Adrenal gland (tissue), 19 donors: ENCODE measurements at places on chromosomes 6 and 20. TPM values are rescaled to one million over a fixed set of nuclear protein-coding genes. Genes with fewer than 3 reads are reported as not detected.
A peak's percentile ranks its signal among the peaks of the same experiment; 100 is the strongest.

The SPATA25 gene
- 2.9 TPM for total RNA-seq

The HLA-DQB2 gene
- 3.1 TPM for total RNA-seq

The MROH8 gene
- total RNA-seq, result 4.1 TPM

The HIVEP1 gene
- 10.7 TPM for total RNA-seq

The TMEM244 gene
- total RNA-seq, result not detected

The ZNF512B gene
- total RNA-seq, result 23.1 TPM

GRCh38 chr20:40192081-40192480, 497.0 kb downstream of the MAFB start:
- no peak overlapping the region for H3K27ac ChIP-seq
- H3K27me3 ChIP-seq, result no peaks in the 10 kb centered on the region
- H3K36me3 ChIP-seq, result no peaks in the 10 kb centered on the region
- DNase-seq, result no peak
- H3K4me3 ChIP-seq, result no peak overlapping the region

- H3K4me1 ChIP-seq, result no peaks in the 10 kb centered on the region
- H3K4me3 ChIP-seq, result no peak overlapping the region
- no peaks in the 10 kb centered on the region for H3K27me3 ChIP-seq
- no peak for DNase-seq
- H3K27ac ChIP-seq, result no peak overlapping the region
Observed at GRCh38 chr20:52210037-52210990, 18.7 kb upstream of the ZFP64 start.

DNA sequence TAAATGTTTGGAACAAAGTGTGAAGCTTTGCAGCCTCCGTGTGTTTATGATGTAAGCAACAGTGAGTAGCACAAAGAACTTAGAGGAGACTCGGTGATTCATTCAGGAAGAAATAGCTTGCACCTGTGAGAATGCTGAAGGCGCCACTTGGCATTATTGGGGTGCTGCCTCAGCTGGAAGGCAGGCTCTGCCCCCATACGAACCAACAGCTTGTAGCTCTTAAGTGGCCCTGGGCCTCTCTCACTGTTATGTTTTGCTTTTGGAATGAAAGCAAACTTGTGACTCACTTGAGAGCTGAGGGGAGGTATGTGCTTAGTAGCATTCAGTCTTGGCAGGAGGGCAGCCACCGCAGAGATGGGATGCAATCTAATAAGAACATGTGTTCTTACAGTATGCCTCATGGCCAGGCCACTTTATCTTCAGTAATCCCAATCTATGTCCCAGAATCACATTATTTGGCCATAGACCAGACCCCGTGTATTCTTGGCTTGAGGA, 310.7 kb downstream of the EYA4 start:
- H3K27me3 ChIP-seq, result no peaks in the 10 kb centered on the region
- peak; percentile 25 for DNase-seq
- no peak overlapping the region for H3K27ac ChIP-seq

DNA sequence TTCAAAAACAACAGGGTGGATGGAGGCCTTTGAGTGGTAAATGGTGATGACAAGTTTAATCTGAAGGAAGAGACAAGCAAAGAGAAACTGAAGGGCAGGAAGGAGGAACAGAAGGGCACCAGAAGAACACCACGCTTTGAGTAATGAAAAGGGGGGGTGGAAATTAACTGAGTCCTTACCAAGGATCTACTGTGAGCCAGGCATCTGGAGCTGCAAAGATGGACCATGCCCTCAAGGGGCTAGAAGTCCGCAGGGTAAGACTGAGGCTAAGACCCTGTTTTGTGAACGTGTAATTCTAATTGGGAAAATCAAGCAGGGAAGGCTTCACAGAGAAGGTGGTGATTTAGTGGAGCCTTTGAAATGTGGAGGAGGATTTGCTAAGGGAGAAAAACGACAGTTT, 1.6 kb downstream of the NDRG3 start:
- DNase-seq, result no peak
- peak overlapping the region; percentile 92 for H3K4me3 ChIP-seq
- no peaks in the 10 kb centered on the region for H3K27me3 ChIP-seq
- H3K36me3 ChIP-seq, result no peaks in the 10 kb centered on the region
- H3K27ac ChIP-seq, result no peak overlapping the region
- H3K4me1 ChIP-seq, result peaks cover 15% of the 10 kb centered on the region

- H3K27me3 ChIP-seq, result no peaks in the 10 kb centered on the region
- no peak for DNase-seq
- peaks cover 13% of the 10 kb centered on the region for H3K4me1 ChIP-seq
- H3K36me3 ChIP-seq, result no peaks in the 10 kb centered on the region
Observed at GRCh38 chr6:134287859-134288537, 29.9 kb downstream of the SGK1 start.

GRCh38 chr20:56859801-56860261, 230.7 kb downstream of the TFAP2C start:
- H3K27ac ChIP-seq, result no peak overlapping the region
- H3K4me1 ChIP-seq, result no peaks in the 10 kb centered on the region
- no peaks in the 10 kb centered on the region for H3K36me3 ChIP-seq
- no peak overlapping the region for H3K4me3 ChIP-seq

DNA sequence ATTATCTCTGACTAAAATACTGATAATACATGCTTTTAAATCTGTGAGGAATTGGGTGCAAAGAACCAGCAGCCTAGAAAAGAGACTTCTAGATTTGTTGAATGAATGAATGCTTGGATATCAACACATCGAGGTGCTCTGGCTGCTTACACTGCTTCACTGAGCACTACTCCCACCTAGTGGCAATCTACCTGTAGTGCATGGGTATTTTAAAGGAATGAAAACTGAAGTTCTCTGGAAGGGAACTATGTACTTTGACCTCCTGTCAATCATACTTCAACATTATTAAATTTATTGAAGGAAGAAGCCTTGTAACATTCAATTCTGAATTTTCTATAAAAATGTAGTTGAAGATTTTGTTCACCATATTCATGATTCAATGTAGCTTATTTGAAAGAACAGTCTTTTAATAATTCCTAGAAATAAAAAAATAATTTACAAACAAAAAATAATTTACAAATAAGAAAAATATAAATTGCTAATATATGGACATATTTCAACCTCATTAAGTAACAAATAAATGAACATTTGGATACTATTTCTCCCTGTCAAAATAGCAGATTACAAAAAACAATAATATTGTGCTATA, 111.2 kb upstream of the MMS22L start:
- peak; percentile 68 for DNase-seq
- H3K27me3 ChIP-seq, result no peaks in the 10 kb centered on the region
- no peak overlapping the region for H3K4me3 ChIP-seq
- no peaks in the 10 kb centered on the region for H3K4me1 ChIP-seq

DNA sequence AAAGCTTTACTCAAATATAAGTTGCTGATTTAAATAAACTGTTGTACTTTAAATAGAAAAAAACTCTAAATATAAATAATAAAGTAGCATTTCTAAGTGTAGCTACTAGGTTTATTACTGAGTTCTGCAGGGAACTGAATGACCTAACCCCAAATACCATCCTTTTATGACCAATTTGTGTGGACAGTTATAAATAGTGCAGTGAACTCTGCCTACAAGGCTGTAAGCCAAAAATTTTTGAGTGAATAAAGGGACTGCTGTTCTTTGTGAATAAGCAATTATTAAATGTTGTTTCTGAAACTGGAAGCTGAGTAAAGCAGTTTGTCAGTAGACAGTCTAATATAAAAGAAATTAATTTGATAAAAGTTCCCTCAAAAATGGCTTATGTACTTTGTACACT, 90.8 kb upstream of the ELOVL5 start:
- DNase-seq, result no peak
- no peaks in the 10 kb centered on the region for H3K36me3 ChIP-seq
- H3K4me1 ChIP-seq, result peaks cover 5% of the 10 kb centered on the region
- peak overlapping the region; percentile 2 for H3K27ac ChIP-seq
- no peak overlapping the region for H3K4me3 ChIP-seq

- no peak for DNase-seq
- no peaks in the 10 kb centered on the region for H3K36me3 ChIP-seq
- no peaks in the 10 kb centered on the region for H3K4me1 ChIP-seq
- H3K4me3 ChIP-seq, result no peak overlapping the region
- H3K27me3 ChIP-seq, result no peaks in the 10 kb centered on the region
- no peak overlapping the region for H3K27ac ChIP-seq
Observed at GRCh38 chr6:54427396-54427937, 119.2 kb downstream of the TINAG start.

DNA sequence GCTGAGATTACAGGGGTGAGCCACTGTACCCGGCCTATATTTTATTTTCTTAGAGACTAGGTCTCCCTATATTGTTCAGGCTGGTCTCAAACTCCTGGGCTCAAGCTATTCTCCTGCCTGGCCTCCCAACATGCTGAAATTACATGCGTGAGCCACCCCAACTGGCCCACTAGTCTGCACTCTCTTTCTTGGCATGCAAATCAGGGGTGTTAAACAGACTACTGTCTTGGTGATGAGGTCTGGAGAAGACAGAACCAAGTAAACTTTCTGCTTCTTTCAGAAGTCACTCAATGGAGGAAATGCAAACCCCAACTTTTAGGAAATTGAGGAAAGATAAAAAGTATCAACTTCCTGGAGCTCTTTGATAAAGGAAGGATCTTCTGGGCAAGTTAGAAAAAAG, 8.0 kb upstream of the TUBB2B start:
- H3K4me1 ChIP-seq, result no peaks in the 10 kb centered on the region
- H3K4me3 ChIP-seq, result no peak overlapping the region
- H3K27me3 ChIP-seq, result peaks cover 15% of the 10 kb centered on the region
- H3K27ac ChIP-seq, result no peak overlapping the region

DNA sequence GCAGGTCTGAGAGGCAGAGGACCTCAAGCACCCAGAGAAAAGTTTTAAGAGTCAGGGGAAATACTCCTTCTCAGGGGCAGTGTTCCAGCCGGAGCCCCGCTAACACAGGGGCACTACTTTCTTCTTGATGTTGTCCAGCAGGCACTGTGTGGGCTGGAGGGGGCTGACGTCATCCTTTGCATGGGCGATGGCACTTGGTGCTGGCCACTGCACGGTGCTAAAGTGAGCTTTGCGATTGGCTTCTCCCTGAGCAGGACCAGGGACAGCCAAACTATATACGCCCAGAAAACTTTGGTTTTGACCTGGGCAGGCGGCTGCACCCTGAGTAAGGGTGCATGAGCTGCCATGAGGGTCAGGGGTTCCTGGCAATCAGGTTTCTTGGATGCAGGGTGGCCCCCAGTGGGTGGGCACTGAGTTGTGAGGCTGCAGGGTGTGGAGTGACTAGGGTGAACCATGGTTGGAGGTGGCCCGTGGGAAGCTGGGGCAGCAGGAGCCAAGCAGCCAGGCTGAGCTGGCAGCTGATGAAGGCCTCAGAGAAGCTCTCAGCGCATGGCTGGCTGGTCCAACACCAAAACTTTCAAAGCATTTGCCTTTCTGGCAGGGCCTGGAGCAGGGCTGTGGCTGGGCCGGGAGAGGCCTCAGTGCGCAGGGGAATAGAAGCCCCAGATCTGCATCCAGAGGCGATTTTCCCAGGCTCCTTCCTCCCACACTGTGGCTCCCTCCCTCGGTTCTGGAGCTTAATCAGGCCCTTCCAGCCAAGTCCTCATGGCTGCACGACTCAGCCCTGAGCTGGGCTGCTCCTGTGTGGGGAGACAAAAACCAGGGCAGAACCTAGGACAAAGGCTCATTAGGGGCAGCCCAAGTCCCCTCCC, 18.3 kb downstream of the MRPS18A start:
- H3K27me3 ChIP-seq, result no peaks in the 10 kb centered on the region
- no peak overlapping the region for H3K4me3 ChIP-seq
- no peaks in the 10 kb centered on the region for H3K36me3 ChIP-seq
- H3K4me1 ChIP-seq, result peaks cover 52% of the 10 kb centered on the region
- H3K27ac ChIP-seq, result no peak overlapping the region
- peak; percentile 80 for DNase-seq

DNA sequence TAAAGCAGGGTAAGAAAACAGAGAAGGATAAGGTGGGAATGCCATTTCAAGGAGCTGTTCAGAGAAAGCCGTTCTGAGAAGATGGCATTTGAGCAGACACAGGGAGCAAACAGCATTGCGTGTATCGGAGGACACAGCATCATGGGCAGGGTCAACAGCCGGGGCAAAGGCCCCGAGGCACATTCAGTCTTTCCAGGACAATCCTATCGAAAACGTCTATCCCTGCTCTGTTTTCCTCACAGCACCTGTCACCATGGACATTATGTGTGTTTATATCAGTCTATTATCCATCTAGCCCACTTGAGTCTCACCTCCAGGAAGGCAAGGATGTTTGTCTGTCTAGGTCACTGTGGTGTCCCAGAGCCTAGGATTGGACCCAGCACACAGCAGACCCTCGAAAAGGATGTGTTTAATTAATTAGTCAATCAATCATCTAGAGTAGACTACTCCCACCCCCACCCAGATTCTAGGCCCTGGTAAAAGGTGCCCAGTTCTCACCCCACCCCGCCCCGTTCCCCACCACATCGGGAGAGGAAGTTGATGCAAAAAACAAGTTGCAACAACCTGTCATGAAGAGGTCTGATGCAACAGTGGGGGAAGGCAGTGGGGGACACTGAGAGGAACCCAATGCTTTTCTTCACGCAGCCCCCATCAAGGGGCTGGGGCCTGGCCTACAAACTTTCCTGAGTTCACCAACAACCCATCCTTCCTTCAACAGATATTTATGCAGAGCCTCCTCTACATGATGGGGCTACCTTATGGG, 66.6 kb downstream of the PREX1 start:
- no peaks in the 10 kb centered on the region for H3K4me1 ChIP-seq
- no peak overlapping the region for H3K4me3 ChIP-seq
- DNase-seq, result no peak
- H3K27ac ChIP-seq, result peak overlapping the region; percentile 7

GRCh38 chr6:88179692-88180091, 13.5 kb upstream of the CNR1 start:
- H3K4me3 ChIP-seq, result no peak overlapping the region
- H3K4me1 ChIP-seq, result no peaks in the 10 kb centered on the region
- no peak overlapping the region for H3K27ac ChIP-seq

DNA sequence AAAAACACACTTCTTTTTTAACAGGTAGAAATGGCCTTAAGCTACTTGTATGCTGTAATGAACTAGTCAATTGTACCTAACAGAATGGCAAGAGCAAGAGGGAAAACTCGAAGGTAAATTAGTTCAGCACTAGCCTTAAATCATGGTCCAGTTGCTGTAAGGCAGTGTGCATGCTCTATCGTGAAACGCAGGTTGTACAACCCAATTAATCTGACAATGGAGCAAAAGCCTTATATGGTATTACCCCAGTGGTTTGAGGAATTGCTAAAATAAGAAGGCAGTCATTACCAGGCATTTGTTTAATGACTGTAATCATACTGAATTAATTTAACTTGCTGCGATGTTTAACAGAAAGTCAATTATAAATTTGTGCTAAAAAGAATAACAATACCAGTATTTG, 69.3 kb upstream of the SOX4 start:
- DNase-seq, result no peak
- no peaks in the 10 kb centered on the region for H3K36me3 ChIP-seq

- H3K4me3 ChIP-seq, result no peak overlapping the region
- DNase-seq, result no peak
- H3K27me3 ChIP-seq, result no peaks in the 10 kb centered on the region
- no peaks in the 10 kb centered on the region for H3K4me1 ChIP-seq
- no peak overlapping the region for H3K27ac ChIP-seq
Observed at GRCh38 chr20:32619586-32619985, 34.5 kb upstream of the NOL4L start.

GRCh38 chr6:77463861-77464494, 687 bp upstream of the HTR1B start:
- no peaks in the 10 kb centered on the region for H3K36me3 ChIP-seq
- DNase-seq, result no peak
- H3K4me3 ChIP-seq, result no peak overlapping the region
- H3K4me1 ChIP-seq, result peaks cover 18% of the 10 kb centered on the region
- H3K27me3 ChIP-seq, result peaks cover 37% of the 10 kb centered on the region
